ENCODE measurements at places on chromosomes 13 and 19.

DNA sequence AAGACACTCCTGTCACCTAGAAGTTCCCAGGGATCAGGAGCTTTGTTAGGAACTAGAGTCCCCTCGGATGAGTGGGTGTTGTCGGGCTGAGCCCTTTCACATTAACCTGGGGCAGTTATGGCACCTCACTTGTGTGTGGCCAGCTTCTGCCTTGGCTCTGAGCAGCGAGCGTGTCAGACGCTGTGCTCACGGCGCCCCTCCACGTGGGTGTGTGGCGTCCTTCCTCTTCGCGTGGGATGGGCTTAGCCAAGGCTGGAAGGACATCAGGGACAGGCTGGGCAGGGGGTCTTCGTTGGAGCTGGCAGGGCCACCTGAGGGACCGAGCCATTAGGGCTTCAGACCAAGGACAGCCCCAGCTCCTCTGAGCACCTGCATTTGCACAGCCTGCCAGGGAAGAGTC lies 23.4 kb downstream of the DOT1L start:
- no peak for DNase-seq

DNA sequence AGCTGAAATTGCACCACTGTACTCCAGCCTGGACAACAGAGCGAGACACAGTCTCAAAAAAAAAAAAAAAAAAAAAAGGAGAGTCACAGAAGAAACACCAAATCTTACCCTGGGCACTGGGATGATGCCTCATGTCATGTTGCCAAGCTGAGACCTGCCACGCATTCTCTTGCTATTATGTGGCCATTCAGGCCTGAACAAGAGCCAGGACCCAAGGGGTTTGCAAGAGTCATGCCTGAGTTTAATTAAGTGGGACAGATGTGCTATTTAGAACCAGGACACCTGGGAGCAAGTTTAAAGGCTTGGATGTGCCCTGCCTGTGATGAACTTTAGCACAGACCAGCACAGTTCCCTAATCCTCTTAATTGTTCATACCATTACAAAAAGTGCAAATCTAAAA lies 9.8 kb downstream of the PNMA8A start:
- DNase-seq, result no peak

- no peak for DNase-seq
Observed at GRCh38 chr13:20798027-20798426, 24.3 kb upstream of the EEF1AKMT1 start.

GRCh38 chr19:5489551-5489950 lies 34.3 kb downstream of the ZNRF4 start:
- no peak for DNase-seq

DNA sequence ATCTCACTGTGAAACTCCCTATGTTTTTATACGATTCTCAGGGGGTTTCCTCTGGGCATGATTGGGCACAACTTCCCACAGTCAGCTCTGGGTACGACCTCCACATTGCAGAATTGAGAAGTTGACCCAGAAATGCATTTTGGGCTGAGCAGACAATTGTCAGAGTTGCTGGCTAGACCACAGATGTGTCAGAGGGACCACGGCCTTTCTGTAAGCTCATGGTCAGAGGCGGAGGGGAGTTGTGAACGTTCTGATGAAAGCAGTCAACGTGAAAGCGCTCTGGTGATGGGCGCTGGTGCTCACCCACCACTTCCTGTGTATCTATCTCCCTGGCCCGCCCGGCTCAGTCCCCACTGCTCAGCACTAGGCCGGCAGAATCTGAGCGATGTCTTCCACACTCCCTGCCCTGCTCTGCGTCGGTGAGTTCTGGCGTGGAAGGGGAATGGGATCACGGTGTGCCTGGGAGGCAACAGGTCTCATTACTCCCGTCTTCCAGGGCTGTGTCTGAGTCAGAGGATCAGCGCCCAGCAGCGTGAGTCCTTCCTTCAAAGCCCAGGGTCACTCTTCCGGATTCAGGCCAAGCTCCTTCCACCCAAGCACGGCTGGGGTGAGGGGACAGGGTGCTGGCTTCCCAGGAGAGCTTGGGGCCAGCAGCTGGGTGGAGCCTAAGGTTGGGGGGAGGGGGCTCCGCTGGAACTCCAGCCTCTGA lies at the start of gene NCR1:
Gene NCR1, plus strand, starts transcription at position 346 of the 709 bp plus-strand sequence. Its CDS starts 40 bp downstream, at position 386.
- peak; percentile 1 for DNase-seq

- no peak for DNase-seq
Observed at GRCh38 chr13:59483501-59484145, 680.1 kb downstream of the DIAPH3 start.

GRCh38 chr13:105721016-105721415 lies 814.4 kb downstream of the EFNB2 start:
- no peak for DNase-seq

GRCh38 chr13:21322988-21323387 lies 136.1 kb downstream of the ZDHHC20 start:
- no peak for DNase-seq

DNA sequence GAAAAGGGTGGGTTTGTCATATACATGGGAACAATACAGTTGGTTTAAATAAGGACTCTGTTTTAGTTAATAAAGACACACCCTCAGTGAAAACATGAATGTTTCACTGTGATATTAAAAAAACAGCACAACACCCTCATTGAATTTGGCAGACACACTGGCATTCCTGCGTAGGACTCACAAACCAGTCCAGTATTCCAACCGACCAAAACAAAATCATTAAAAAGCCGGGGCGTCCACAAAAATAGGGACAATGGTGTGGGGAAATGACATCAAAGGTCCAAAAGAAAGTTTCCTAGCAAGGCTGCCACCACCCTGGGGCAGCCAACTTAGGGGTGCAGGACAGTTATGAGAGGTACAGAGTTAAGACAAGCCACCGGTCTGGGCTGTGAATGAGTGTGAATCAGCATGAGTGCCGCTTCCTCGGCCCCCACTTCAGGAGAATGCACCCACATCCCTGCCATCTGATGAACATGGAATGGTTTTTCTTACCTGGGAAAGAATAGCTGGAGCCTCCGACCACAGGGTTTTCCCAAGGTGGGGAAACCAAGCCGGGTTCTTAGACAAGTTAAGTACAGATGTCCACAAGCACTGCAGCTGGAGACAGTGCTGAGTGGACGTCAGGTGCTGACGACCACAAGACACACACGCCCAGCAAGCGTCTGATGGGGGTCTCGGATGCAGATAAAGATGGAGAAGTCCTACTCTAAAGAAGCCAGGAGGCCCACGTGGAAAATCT lies 73.3 kb downstream of the KLF2 start:
- DNase-seq, result no peak

DNA sequence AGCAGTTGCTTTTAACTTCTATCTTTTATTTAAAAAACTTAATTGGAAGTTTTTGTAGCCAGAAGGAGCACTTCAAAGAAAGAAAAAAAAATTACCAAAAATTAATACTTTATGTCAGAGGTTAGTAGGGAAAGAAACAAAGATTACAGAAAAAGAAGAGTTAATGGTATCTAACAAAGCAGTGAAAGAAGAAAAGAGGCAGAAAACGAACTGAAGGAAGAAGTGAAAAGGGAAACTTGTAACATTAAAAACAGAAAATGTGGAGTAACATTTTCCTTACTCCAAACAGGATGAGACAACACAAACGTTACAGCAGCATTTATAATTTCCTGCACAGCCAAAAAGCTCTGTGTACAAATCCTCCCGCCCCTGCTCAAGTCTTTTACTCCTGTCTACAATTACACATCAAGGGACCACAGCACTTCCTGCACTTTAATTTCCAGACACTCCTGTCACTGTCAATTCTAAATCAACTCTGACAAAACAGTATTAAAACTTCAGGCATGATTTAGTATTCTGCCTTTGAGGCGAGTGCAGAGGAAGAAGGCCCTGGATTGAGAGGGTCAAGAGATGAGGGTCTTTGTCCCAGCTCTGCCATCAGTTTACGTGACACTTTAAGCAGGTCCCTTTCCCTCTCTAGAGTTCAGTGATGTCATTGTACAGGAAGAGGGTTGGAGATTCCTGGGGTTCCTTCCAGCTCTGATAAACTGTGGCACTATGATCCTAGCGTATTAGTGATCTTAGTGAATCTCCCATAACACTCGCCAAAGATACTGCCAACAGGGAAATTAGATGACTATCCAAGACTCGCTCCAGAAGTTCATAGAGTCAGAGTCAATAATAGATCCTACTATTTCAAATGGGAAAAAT lies 53.2 kb upstream of the LSM14A start:
- peak; percentile 13 for DNase-seq

DNA sequence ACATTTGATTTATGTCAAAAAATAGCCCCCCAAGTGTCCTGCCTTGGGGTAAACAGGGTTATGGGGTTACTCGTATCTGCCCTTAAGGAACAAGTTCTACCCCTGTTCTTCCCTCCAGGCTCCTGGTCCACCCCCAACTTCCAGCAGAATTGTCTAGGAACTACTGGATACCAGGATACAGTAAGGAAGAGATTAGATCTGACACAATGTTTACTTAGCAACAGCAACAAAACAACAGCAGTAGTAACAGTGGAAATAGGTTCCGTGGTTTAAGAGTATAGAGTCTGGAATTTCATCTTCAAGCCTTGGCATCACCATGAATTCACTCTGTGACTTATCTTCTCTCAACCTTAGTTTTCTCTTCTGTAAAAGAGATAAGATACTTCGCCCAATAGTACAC lies 1.7 kb upstream of the FAM98C start:
- no peak for DNase-seq

- no peak for DNase-seq
Observed at GRCh38 chr13:113991191-113991669, 17.4 kb upstream of the C13orf46 start.

DNA sequence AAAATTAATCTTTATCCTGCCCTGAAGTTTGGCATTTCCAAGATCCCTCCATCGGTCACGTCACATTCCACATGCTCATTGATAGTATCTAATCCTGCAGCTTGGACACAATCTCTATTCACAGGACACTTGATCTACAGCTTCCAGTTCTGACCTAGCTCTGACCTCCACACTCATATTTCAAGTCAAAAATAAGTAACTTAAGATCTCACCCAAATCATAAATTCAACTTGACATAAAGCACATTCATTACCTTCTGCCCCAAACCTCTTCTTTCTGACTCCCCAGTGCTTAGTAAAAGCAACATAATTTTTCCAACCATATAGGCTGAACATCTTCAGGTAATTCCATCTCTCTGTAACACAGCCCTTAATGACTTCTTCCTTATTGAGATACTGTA lies 880.2 kb downstream of the PCDH9 start:
- no peak for DNase-seq

- DNase-seq, result peak; percentile 84
Observed at GRCh38 chr19:2474232-2475017, 1.5 kb upstream of the GADD45B start.

DNA sequence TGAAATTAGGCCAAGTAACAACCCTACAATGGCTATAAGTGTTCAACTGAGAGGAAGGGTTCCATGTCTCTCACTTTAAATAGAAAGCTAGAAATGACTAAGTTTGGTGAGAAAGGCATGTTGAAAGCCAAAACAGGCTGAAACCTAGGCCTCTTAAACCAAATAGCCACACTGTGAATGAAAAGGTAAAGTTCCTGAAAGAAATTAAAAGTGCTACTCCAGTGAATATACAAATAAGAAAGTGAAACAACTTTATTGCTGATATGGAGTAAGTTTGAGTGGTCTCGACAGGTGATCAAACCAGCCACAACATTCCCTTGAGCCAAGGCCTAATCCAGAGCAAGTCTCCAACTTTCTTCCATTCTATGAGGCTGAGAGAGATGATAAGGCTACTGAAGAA lies 209.6 kb downstream of the KLF12 start:
- peak; percentile 34 for DNase-seq

DNA sequence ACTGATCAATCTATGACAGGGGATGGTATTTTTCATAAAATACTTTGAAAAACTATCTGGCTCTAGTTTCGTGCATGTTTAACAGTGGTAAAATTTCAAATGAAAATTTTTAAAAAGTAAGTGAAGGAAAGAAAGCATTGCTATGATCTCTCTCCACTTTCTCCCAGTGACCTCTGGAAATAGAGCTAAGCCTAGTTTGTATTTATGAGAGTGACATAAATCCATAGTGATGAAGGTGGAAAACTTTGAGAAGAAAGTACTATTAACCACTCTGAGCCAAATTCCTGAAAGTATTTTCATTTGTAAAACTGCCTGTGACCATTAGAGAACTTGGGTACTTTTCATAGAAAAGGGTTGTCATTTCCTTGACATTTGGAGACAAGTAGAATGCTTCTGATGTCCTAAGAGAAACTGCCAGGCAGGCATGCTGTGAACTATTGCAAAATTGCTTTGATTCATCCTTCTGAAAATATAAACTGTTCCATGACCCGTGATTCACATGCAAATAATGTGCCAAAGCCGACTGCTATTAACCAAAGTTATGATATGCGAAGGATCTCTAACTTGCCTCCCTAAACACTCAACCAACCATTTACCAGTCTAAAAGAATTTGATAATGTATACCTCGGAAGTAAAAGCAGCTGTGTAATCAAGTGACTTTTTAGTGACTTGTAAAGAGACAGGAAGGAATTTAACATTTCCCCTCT lies 133.2 kb downstream of the VWA8 start:
- DNase-seq, result no peak

GRCh38 chr13:59047546-59047945 lies 1116.2 kb downstream of the DIAPH3 start:
- DNase-seq, result no peak

- DNase-seq, result no peak
Observed at GRCh38 chr13:60328073-60328472, 68.9 kb upstream of the TDRD3 start.

DNA sequence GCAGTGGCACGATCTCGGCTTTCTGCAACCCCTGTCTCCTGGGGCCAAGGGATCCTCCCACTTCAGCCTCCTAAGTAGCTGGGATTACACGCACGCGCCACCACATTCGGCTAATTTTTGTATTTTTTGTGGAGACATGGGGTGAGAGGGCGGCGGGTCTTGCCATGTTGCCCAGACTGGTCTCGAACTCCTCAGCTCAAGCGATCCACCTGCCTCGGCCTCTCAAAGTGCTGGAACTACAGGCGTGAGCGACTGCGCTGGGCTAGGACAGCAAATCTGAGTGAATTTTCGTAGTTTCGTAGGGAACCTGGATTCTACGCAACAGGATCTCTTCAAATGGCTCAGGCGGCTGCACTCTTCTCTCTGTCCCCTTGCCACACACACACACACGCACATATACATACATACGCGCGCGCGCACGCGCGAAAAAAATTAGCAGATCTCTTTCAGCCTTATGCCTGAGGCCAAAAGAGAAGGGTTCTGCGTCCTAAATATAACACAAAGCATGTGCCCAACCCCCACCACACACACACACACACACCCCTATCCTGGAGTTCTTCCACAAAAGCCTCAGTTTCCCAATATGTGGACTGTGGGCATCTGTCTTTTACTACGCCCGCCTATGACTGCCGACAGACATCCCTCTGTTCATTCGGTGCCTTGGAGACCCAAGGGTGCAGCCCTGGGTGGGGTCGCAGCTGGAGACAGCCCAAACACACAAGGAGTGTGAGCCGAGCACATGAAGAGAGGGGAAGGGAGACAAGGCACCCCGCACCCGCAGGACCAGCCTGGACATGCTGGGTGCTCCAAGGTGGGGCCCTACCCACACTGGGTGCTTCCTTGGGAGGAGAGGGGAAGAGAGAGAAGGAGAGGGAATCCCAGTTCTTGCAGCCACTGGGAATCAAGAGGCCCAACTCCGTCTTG lies 616 bp downstream of the PINLYP start:
- DNase-seq, result no peak

DNA sequence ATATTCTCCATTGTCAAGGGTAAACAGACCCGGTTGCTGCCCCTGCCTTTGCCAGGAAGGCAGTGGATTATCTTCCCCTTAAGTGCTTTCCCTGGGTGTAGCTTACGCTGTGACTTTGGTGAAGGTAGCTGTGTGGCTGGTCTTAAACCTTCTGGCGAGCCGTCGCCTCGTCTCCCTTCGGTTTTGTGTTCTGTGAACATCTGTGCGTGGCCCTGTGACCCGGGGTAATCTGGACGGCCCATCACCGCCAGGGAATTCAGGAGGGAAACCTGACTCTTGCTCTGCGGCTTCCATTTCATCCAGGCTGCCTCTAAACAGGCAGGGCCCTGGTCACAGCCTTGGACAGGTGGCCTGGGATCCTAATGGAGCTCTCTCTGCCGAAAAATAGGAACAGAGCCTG lies 78.7 kb downstream of the SHISA2 start:
- no peak for DNase-seq

Measured in activated CD4-positive, alpha-beta T cell treated with anti-CD3 and anti-CD28 coated beads, Interleukin-2, Interleukin-4, amounts not matched to agents 100 ng/mL and 50 ng/mL, durations not matched to agents 16 hours and 8 hours (primary cell).